NCI-H2029 treated with DMSO at 0.1 percent for 48 hours (cell line): ENCODE measurements at places on chromosomes 12 and 14.

GRCh38 chr12:87198181-87198580 lies 831.0 kb downstream of the C12orf50 start:
- DNase-seq: no peak

DNA sequence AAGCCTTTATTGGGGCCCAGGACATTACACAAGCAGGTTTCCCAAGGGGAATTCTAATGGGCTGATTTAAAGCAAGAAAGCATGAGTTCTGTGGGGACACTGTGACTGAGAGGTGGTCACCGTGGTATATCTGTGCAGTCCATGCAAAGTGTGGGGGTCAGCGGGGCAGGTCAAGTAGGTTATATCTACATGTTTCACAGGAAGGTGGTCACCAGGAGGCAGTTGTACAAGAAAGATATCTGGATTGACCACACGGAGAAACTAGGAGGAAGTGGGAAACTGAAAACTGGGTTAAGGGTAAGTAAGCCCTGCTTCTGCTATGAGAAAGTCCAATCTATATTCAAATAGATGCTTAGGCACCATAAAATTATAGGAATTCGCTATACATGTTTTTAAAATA lies 77.8 kb upstream of the CNOT2 start:
- DNase-seq: no peak

- no peak for DNase-seq
Observed at GRCh38 chr14:93970585-93970964, 5.8 kb downstream of the ASB2 start.

- DNase-seq: no peak
Observed at GRCh38 chr14:96938946-96939345, 141.8 kb downstream of the VRK1 start.

GRCh38 chr12:95976416-95976832 lies 19.7 kb downstream of the HAL start:
- no peak for DNase-seq
